Hematopoietic multipotent progenitor cell treated with erythropoietin and hydrocortisone succinate and interleukin-3 and kit ligand, for 4 days (in vitro differentiated cells): ENCODE measurements at places on chromosomes 16 and 17.

DNA sequence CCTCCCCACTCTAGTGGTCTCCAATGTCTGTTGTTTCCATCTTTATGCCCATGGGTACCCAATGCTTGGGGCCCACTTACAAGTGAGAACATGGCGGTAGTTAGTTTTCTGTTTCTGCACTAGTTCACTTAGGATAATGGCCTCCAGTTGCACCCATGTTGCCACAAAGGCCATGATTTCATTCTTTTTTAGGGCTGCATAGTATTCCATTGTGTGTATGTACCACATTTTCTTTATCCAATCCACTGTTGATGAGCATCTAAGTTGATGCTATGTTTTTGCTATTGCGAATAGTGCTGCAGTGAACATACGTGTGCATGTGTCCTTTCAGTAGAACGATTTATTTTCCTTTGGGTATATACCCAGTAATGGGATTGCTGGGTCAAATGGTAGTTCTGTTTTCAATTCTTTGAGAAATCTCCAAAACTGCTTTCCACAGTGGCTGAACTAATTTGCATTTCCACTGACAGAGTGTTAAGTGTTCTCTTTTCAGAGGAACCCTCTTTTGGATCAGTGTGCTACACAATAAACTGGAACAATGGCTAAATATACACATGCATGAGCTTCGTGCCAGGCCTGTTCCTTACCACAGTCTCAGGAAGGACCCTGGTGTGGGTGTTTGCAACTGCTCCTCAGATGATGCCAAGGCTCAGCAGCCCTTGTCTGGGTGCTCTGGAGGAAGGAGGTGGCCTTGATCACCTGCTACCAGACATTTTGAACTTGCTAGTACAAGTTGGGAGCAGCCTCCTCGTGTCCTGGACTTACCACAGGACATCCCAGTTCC, 34.4 kb downstream of the KNOP1 start:
- DNase-seq: no peak

DNA sequence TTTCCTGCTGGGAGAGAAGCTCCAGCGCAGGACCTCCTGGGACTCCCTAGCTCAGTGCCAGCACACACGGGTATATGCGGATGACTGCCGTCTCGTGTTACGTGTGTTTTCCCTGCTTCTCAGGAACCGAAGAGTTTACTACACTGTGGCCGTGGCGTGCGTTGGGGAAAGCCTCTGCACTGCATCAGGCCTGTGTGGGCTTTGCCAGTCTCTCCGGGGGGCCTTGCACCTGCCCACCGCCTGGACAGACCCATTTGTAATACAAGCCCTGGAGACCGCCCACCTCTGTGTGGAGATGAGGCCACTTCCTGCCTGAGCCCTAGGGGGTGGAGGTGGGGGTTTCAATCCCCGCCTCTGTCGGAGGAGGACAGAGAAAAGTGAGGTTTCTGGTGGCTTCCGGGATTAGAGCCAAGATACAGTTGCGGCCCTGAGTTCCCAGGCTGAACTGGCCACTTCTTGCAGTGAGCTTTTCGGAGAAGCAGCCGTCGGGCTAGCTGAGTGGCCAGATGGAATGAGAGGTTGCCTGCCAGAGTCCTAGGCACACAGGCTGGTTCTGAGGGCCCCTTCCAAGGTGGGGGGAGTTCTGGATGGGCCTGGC, 43.4 kb upstream of the GSE1 start:
- peak; percentile 95 for DNase-seq

GRCh38 chr17:39923836-39924690, 3.3 kb downstream of the ORMDL3 start:
- no peak for DNase-seq

DNA sequence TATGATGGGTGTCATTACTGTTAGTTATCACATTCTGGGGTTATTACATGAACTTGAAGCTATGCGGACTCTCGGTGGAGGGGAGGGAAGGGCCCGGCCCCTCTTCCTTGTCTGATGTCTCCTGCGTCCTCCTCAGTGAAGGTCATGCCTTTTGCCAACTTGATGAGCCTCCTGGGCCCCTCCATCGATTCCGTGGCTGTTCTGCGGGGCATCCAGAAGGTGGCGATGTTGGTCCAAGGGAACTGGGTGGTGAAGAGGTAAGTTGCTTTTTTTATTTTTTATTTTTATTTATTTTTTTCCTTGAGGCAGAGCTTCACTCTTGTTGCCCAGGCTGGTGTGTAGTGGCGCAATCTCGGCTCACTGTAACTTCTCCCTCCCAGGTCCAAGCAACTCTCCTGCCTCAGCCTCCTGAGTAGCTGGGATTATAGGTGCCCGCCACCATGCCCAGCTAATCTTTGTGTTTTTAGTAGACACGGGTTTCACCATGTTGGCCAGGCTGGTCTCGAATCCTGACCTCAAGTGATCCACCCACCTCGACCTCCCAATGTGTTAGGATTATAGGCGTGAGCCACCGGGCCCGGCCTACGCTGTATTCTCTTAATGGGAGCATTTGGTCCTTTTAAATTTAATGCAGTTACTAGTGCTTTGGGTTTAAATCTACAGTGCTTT, 21.6 kb downstream of the POLR3E start:
- DNase-seq: peak; percentile 75

- DNase-seq: no peak
Observed at GRCh38 chr16:19722981-19723380, 4.9 kb downstream of the IQCK start.

- DNase-seq: peak; percentile 69
Observed at GRCh38 chr16:68284847-68285246, 20.5 kb downstream of the SLC7A6 start.
